ENCODE measurements at places on chromosomes 6 and 20. TPM values are rescaled to one million over a fixed set of nuclear protein-coding genes. Genes with fewer than 3 reads are reported as not detected.

GRCh38 chr20:63298731-63299312, 5.8 kb downstream of the COL20A1 start:
- peaks cover 13% of the 10 kb centered on the region for H3K4me1 ChIP-seq
- H3K27ac ChIP-seq = no peak overlapping the region
- no peak overlapping the region for H3K4me3 ChIP-seq
- peaks cover 6% of the 10 kb centered on the region for H3K27me3 ChIP-seq
- no peak for DNase-seq
- no peaks in the 10 kb centered on the region for H3K36me3 ChIP-seq

DNA sequence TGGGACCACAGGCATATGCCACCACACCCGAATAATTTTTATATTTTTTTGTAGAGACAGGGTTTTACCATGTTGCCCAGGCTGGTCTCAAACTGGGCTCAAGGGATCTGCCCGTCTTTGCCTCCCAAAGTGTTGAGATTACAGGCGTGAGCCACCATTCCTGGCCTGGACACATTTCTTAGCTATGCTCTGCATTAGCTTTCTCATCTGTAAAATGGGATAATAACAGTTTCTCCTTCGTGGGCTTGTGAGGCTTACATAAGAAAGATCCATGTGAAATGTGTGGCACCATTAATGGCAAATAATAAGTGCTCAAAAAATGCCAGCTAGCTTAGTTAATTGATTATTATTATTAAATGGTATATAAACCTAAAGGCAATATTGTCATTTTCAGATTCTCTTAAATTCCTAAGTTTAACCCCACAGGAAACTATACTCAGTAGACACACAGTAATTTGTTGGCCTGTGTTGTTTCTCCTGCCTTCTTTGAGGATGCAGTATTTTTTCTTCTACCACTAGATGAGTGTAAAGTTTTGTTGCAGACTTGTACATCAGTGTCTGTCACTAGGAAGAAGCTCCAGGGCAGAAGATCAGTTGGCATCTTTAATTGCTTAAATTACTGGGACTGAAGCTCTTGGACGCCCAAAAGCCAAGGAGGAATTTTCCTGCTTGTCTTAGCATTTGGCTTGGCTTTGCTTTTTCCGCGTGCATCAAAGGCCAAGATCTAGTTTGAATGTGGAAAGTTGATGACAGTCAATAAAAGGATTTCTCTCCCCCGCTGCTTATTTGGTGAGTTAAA, 162.3 kb upstream of the ZNF217 start:
- no peak overlapping the region for H3K4me3 ChIP-seq
- H3K27ac ChIP-seq = no peak overlapping the region
- no peaks in the 10 kb centered on the region for H3K27me3 ChIP-seq
- no peaks in the 10 kb centered on the region for H3K36me3 ChIP-seq
- peaks cover 59% of the 10 kb centered on the region for H3K4me1 ChIP-seq

- DNase-seq = no peak
- H3K4me3 ChIP-seq = no peak overlapping the region
- no peak overlapping the region for H3K27ac ChIP-seq
- H3K27me3 ChIP-seq = no peaks in the 10 kb centered on the region
- H3K36me3 ChIP-seq = no peaks in the 10 kb centered on the region
These were observed 27.1 kb downstream of the TOMM6 start for GRCh38 chr6:41814629-41815028.

- no peak for DNase-seq
- H3K27me3 ChIP-seq = no peaks in the 10 kb centered on the region
- H3K36me3 ChIP-seq = no peaks in the 10 kb centered on the region
- H3K4me3 ChIP-seq = no peak overlapping the region
- no peaks in the 10 kb centered on the region for H3K4me1 ChIP-seq
- H3K27ac ChIP-seq = no peak overlapping the region
These were observed 50.7 kb upstream of the INSM1 start for GRCh38 chr20:20317195-20317594.

GRCh38 chr6:138105880-138106664, 1.1 kb downstream of the PERP start:
- peaks cover 25% of the 10 kb centered on the region for H3K4me1 ChIP-seq
- no peaks in the 10 kb centered on the region for H3K27me3 ChIP-seq
- no peak overlapping the region for H3K27ac ChIP-seq
- no peaks in the 10 kb centered on the region for H3K36me3 ChIP-seq

- H3K4me1 ChIP-seq = no peaks in the 10 kb centered on the region
- H3K27ac ChIP-seq = no peak overlapping the region
- H3K27me3 ChIP-seq = no peaks in the 10 kb centered on the region
These were observed 52.6 kb upstream of the GCM1 start for GRCh38 chr6:53201270-53201669.

DNA sequence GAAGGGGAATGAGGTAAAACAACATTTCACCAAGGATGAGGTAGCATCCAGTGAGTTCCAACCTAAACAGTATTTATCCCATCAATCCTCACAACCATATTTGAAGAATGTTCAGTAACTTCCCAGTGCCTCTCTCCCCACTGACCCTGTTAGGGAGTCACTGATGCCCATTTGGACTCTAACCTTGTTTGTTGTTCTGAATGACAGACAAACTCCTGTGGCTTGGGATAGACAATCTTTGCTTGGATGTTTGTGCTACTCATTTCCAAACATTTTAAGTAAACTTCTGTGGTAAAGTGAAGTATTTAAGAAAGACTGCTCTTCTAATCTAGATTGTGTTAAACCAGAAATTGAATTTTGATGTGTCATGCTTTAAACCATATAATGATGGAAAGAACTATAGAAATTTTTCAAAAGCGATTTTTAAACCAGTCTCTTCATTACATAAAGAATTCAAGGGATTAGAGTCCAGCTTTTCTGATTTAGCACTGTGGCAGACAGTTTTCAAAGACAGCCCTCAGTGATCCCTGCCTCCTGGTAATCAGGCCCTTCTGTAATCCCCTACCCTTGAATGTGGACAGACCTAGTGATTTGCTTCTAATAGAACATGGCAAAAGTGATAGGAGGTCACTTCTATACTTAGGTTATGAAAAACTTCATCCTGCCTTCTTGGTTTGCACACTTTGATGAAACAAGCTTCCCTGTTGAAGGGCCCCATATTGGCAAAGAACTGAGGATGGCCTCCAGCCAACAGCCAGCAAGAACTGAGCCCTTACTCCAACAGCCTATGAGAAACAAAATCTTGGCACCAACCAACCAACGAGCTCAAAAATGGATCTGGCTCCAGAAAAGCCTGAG, 191.6 kb downstream of the DST start:
- H3K4me1 ChIP-seq = no peaks in the 10 kb centered on the region
- no peak for DNase-seq
- H3K4me3 ChIP-seq = no peak overlapping the region
- no peaks in the 10 kb centered on the region for H3K36me3 ChIP-seq
- H3K27me3 ChIP-seq = no peaks in the 10 kb centered on the region

Gene TAP1
- total RNA-seq = 141 TPM

DNA sequence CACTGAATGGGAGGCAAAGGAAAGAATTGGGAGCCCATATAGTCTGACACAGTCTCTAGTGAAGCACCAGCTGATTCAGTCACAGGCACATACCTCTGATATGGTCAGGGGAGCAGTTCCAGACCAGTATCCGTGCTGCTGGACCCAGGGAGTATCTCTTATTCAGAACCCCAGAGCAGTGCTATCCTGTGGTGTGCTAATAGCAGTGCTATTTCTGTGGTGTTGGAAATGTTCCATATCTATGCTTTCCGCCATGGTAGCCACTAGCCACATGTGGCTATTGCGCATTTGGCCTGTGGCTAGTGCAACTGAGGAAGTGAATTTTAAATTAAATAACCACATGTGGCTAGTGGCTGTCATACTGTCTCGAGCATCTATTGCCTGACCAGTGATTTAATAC, 11.0 kb downstream of the SCUBE3 start:
- no peaks in the 10 kb centered on the region for H3K4me1 ChIP-seq
- DNase-seq = no peak
- no peak overlapping the region for H3K4me3 ChIP-seq
- H3K27ac ChIP-seq = no peak overlapping the region

GRCh38 chr20:5658912-5659345, 91.3 kb upstream of the SHLD1 start:
- no peaks in the 10 kb centered on the region for H3K4me1 ChIP-seq
- no peak overlapping the region for H3K4me3 ChIP-seq
- H3K27me3 ChIP-seq = no peaks in the 10 kb centered on the region
- no peak overlapping the region for H3K27ac ChIP-seq

Gene FBXO30
- total RNA-seq = 7.5 TPM

DNA sequence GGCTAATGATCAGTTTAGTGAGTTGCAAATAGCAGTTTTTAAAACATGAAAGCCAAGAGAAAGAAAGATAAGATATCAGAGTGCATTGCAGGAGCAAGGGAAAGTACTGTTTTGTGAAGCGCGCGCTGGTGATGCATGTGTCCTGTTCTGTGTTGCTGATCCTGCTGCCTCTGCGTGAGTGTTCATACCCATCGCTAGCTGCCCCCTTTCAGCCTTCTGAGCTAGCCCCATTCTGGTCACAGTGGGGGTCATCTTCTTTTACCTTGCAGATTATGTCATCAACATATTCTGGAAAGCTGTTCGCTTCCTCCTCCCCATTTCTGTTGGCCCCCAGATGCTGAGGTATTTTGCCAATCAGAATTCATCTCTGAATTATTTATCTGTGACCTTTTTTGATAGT, 1.9 kb downstream of the MRAP2 start:
- peaks cover 4% of the 10 kb centered on the region for H3K27me3 ChIP-seq
- H3K36me3 ChIP-seq = no peaks in the 10 kb centered on the region
- no peak for DNase-seq
- no peak overlapping the region for H3K4me3 ChIP-seq
- no peak overlapping the region for H3K27ac ChIP-seq
- no peaks in the 10 kb centered on the region for H3K4me1 ChIP-seq

Gene SLC17A1
- total RNA-seq = not detected

- no peaks in the 10 kb centered on the region for H3K4me1 ChIP-seq
- no peaks in the 10 kb centered on the region for H3K27me3 ChIP-seq
- no peak for DNase-seq
- no peak overlapping the region for H3K27ac ChIP-seq
- no peaks in the 10 kb centered on the region for H3K36me3 ChIP-seq
- no peak overlapping the region for H3K4me3 ChIP-seq
These were observed 38.0 kb downstream of the OGFRL1 start for GRCh38 chr6:71326611-71327010.

DNA sequence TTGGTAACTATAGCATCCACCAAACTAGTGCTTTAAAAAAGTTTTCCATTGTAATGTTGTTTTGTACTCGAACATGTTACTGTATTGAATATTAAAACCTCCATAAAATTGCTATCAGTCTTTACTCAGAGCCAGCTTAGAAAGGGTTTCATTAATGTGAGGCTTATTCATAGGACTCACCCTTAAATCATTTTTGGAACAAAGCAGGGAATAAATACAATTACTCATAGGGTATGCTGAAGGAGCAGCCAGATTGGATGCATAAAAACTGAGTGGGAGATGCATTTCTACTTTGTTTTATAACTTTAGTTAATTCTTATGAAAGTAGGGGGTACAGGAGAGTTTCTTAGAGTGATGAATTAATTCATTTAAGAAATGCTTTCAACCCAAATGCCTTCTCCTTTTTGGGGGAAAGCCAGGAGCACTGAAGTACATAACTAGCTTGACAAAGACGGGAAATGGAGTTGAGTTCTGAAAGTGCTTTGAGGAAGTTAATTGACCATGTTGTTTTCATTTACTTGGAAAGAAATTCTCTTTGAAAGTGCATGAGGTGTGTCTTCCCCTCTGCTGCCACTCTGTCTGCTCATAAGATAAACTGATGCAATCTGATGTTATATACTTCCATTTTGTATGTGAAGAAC, 90.3 kb downstream of the RNF144B start:
- H3K27ac ChIP-seq = no peak overlapping the region
- no peaks in the 10 kb centered on the region for H3K36me3 ChIP-seq
- H3K27me3 ChIP-seq = no peaks in the 10 kb centered on the region
- no peak for DNase-seq
- no peak overlapping the region for H3K4me3 ChIP-seq
- no peaks in the 10 kb centered on the region for H3K4me1 ChIP-seq

DNA sequence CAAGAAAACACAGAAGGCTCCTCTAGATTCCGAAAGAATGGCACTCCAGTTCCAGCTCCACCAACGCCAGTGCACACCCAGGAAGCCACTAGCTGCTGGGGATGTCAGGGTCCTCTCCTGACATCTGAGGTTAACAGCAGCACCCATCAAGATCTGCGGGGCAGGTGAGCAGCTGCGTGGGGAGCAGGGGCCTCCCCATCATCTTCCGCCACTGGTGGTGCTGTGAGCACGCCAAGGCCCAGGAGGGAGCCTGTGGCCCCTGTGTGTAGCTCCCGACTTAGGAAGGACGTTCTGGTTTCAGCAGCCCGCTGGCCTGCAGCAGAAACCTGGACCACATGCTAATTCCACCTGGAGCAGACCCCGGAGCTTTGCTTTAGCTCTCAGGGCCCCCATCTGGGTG, 386.2 kb downstream of the TAF4 start:
- no peak overlapping the region for H3K27ac ChIP-seq
- no peak overlapping the region for H3K4me3 ChIP-seq
- no peaks in the 10 kb centered on the region for H3K27me3 ChIP-seq
- DNase-seq = no peak
- H3K4me1 ChIP-seq = no peaks in the 10 kb centered on the region
- no peaks in the 10 kb centered on the region for H3K36me3 ChIP-seq

DNA sequence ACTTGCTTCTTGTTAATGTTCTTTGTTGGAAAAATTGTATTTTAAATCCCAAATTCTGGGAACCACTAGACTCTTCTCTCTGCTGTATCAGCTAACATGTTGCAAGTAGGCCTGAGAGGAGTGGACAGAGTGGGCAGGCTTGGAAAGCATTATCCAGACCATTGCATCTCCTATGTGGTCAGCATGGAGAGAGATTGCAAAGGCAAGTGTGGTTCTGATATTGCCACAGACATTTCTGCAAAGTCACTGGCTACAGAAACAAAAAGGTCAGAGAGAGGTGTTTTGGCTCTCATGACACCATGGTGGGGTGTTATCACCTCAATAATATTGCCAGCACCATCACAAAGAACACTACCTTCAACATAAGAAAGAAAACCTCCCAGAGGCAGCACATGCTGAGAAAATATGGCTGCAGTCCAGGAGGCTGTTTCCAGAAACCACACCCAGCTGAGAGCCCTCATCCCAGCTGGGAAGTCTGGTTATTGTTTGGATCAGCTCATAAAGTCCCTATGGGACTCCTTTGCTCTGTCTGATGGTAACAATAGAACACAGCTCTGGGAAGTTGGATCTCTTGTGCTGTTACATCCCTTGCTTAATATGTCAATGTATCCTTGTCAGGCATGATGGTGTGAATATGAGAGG, 78.2 kb upstream of the TBX18 start:
- DNase-seq = no peak
- no peak overlapping the region for H3K27ac ChIP-seq
- no peaks in the 10 kb centered on the region for H3K36me3 ChIP-seq
- H3K4me3 ChIP-seq = no peak overlapping the region
- H3K4me1 ChIP-seq = no peaks in the 10 kb centered on the region

Gene CD40
- 2.5 TPM for total RNA-seq

- H3K4me3 ChIP-seq = no peak overlapping the region
- H3K4me1 ChIP-seq = no peaks in the 10 kb centered on the region
- DNase-seq = no peak
- H3K27ac ChIP-seq = no peak overlapping the region
- no peaks in the 10 kb centered on the region for H3K27me3 ChIP-seq
These were observed 21.1 kb downstream of the PPP1R14C start for GRCh38 chr6:150163970-150164369.
